ENCODE measurements at places on chromosomes 12 and 14.

GRCh38 chr14:94460631-94461416, 8.2 kb upstream of the SERPINA11 start:
- no peak for DNase-seq

DNA sequence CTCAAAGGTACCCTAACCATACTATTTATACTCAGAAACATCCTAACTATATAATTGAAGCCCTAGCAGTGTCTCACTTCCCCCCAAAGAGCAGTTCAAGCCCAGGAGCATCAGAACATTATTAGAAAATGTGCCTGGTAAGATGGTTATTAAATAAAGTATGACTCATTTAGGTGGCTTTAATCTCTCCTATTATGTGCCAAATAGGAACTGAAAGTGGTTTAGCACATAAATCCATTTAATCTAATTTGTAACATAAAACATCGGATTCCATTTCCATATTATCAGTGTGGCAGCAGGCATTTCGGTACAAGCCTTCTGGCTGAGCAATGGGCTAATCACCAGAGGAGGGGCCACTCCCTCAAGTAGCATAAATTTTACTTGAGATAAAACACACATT, 395.2 kb upstream of the TMTC1 start:
- no peak for DNase-seq

GRCh38 chr12:65968359-65968758, 144.1 kb downstream of the HMGA2 start:
- no peak for DNase-seq

GRCh38 chr12:123763093-123763492, 992 bp downstream of the DNAH10 start:
- DNase-seq: no peak

GRCh38 chr12:51953864-51954263, 2.4 kb downstream of the ACVR1B start:
- DNase-seq: no peak

DNA sequence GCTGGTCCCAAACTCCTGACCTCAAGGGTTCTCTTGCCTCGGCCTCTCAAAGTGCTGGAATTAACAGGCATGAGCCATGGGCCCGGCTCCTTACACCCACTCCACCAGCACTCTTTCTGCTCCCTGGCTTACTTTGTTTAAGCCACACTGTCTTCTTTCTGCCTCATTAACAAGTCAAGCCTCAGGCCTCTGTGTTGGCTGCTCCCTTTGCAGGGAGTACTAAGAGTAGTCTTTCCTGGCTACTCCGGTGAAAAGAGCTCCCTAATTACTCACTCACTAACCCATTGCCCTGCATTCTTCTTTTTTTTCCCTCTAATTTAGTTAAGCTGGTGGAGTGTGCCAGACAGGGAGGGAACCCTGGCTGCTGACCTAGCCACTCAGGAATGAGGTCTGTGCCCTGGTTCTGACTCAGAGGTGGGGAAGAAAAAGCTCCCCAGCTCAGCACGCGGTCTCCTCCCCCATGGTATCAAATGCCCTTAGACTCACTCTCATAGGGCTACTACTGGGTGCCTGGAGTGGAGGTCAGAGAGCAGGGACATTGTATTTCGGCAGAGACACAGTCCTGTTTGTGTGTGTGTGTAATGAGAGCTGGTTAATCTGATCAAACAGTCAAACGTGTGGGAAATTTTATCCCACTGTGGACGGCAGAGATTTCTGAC, 19.8 kb downstream of the GALNT6 start:
- DNase-seq: no peak

DNA sequence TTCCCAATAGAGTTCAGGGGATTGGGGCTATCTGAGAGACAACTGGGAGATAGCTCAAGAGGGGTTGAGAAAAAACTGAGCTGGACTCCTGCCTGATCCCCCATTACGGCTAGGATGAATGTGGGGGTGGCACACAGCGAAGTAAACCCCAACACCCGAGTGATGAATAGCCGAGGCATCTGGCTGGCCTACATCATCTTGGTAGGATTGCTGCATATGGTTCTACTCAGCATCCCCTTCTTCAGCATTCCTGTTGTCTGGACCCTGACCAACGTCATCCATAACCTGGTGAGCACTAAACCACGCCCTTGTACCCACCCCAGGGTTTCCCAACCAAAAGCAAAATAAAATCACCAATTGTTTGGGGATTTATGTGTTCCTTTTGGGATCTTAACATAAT, 1.0 kb downstream of the ORMDL2 start:
- DNase-seq: no peak

DNA sequence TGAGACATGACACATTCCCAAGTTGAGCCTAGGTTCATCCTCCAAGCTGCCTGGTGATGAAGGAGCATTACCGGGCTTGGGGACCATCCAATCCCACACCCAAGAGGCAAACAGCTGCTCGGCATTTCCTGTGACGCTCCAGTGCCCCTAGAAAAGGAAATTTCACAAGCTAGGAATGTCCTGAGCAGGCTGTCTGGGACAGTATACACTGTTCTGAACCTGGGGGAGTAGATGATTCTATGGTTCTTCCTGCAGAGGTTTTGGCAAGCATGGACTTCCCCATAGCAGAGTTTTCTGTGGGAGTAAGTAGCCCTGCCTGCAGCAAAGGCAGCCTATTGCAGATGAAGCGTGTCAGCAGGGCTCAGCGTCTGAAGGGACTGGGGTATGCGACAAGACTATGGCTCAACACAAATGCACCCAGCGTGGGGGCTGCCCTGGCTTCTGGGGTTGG, 47.4 kb upstream of the SRSF5 start:
- DNase-seq: no peak

GRCh38 chr12:56110571-56110970, 5.9 kb upstream of the RPL41 start:
- no peak for DNase-seq

DNA sequence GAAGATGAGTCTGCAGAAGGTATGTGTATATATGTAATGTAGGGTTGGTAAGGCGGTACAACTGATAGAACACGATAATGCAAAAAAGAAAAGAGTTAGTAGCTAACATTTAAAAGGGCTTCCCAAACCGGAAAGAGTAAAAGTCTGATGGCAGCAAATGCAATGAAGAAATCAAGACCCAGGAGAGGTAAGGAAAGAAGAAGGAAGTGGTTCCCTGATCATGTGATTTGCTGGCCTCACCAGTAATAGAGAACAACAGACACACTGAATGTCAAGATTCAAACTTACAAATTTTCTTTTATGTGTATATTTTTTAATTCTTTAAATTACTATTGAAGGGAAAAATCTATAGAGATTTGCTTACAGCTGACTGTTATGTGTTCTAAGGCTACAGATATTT, 18.4 kb downstream of the ZFC3H1 start:
- no peak for DNase-seq

- DNase-seq: no peak
Observed at GRCh38 chr12:26268841-26269561, 73.6 kb downstream of the SSPN start.

DNA sequence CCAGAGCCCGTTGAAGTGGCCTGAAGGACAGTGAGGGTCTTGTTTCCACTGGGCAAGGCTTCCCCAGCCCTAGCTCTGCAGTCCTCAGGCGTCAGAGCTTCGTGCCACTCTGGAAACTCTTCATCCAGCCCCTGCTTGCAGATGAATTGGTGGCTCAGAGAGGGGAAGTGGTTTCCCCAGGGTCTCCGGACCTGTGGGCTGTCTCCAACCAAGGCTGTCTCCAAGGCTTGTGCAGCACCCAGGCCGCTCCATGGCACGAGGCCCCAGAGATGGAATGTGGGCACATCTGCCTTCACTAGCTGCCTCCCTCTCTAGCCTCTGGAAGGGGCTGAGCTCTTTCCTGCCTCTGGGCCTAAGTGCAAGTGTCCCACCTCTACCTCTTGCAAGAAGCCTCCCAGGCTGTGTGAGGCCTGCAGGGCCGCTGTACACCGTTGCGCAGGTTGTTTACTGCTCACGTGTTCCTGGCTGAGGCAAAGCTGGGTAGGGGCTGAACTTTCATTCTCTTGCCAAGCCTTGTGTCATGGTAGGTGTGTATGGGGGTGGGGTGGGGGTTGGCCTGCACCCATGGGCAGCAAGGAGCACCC, 11.1 kb downstream of the RIN3 start:
- DNase-seq: no peak

DNA sequence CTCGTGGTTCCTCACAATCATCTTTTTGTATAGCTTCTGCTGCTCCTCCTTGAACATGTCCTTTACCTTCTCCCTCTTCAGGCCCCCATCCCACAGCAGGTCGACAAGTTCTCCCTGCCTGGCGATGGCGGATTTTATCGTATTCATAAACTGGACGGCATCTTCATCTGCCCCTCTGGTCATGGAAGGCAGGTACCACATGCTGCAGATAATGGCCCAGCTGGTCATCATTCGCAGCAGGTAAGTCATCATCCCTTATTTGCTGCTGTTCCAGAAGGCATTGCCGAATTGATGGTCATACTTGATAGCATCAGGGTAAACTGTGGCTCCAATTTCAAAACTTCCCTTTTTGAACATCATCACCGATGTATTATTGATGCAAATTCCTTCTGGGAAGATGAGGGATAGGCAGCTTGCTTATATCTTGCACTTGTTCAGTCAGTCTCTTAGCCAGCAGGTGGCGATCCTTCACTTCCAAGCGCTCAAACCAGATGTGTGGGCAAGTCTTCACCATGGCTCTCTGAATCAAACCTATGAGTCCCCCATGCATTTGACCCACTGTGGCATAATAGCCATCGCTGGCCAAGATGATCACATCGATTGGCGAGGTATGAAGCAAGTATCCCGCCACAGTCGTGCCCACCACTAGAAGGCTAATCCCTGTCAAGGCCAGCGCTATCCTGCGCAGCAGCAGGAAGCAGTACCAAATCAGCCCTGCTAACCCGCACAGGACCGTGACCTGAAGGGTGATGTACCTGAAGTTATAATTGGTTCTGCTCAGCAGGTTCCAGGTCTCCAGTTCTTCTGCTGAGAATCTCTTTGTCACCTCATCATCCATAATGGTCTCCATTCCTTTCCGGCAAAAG, 381.5 kb upstream of the STXBP6 start:
- DNase-seq: no peak

DNA sequence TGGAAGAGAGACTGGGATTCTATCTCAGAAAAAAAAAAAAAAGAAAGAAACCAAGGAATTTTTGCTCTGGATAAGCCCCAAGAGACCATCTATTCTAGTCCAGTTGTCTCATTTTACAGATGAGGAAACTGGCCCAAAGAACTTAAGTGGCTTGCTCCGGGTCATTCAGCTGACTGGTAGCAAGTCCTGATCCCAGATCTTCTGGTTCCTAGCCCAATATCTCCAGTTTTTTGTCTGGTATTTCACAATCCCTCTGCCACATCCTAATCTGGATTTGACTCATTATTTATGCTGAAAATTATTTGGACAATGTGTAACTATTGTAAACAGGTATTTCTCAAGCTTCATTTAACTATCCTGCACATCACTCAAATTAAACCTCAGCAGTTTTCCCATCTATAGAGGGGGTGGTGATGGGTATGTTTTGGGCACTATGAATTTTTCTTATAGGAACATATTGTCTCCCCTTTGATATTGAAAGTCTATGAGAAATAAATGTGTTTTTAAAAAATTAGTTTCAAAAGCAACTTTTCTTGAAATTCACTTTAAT, 43.4 kb downstream of the PPP2R5E start:
- no peak for DNase-seq

DNA sequence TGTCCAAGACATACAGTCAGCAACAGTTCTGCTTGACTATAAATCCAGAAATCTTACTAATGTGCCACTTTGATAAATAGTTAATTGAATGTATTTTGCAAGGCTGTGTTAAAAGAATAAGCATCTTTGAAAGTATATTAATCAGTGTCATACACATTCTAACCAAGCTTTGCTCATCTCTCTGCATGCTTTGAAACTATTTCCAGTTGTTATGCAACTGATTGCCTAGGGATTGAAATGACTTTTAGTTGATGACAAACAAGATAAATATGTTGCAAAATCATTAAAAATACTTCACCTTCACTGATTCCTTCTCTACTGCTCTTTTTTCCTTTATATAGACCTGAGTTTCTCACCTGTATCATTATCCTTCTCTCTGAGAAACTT, 91.3 kb downstream of the AEBP2 start:
- DNase-seq: no peak

GRCh38 chr12:48817873-48818830, at the start of gene CACNB3:
CACNB3 (plus strand) TSS chr12:48818496; CDS start chr12:48818930, 434 bp downstream.
- DNase-seq: peak; percentile 49

DNA sequence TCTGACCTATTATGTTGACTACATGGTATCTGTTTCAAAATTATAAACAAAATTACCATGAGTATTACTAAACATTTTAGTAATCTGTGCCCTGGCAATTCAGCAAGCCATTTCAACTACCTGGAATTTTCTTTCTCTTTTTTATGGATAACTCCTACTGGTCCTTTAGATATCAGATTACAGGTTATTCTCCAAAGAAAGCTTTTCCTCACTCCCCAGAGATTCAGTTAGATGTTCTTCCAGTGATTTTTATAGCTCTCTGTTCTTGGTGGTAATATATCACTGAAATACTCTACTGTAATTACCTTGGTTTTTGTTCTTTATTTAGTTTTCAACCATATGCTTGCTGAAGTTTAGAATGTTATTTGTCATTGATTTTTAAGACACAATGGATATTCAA, 930.2 kb upstream of the FOXG1 start:
- DNase-seq: no peak

DNA sequence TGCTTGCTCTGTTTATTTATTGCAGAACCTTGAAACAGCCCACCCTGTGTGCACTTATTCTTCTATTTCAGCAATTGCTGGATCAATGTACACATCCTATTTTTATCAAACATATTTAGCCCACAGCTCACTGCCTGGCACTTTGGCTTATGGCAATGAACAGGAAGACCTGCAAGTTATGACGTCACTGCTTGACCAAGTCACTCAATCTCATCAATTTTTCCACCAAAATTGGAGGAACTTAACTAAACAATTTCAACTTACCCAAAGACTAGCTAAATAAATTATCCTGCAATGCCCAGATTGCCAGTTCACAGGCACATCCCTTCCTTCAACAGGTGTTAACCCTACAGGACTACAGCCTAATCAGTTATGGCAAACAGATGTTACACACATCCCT, 89.3 kb downstream of the FSCB start:
- no peak for DNase-seq

DNA sequence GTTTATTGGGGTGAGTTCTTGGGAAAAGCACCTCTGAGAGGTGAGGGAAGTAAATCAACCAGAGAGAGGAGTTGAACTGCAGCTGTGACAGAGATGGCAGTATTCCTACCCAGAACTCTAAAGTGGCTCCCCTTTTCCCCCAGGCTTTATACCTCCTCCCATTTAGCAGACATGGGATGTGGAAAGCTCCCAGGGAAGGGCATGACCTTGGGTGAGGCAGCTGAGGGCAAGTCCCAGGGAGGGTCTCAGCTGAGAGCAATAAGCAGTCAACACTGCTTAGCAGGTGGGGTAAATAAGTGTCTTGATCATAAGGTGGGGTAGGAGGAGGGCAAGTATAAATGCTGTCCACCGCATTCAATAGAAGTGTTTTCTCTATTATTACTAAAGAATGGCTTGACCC, 143.0 kb downstream of the AKAP6 start:
- no peak for DNase-seq

- DNase-seq: no peak
Observed at GRCh38 chr14:63178912-63179311, 25.3 kb upstream of the RHOJ start.

GRCh38 chr14:90111895-90112534, 50.2 kb downstream of the KCNK13 start:
- DNase-seq: no peak

All from stimulated activated CD8-positive, alpha-beta memory T cell treated with anti-CD3 and anti-CD28 coated beads, Interleukin-4, amount 100 ng/mL, for 1 hour (primary cell).